ENCODE measurements at places on chromosomes 1 and 21. TPM values are rescaled to one million over a fixed set of nuclear protein-coding genes. Genes with fewer than 3 reads are reported as not detected.

Gene PSEN2
- 4.6 TPM for total RNA-seq

Gene ST6GALNAC5
- not detected for total RNA-seq

GRCh38 chr1:26075421-26076144, 8.2 kb upstream of the TRIM63 start:
- DNase-seq: no peak

Gene TAS1R1
- total RNA-seq: not detected

DNA sequence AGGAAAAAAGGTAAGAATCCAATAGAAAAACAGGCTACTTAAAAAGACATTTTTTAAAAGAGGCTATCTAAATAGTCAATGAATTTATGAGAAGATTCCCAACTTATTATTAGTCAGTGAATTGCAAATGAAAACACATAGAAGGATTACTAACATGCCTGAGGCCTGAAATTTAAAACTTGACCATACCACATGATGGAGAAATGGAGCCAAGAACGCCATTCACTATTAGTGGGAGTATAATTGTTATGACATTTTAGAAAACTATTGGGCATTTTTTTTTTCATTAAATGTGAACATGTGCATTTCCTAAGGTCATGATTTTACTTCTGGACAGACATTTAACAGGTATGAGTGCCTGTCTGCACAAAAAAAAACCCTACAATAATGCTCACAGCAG, 24.8 kb upstream of the OR2B11 start:
- no peak for DNase-seq

GRCh38 chr1:182457844-182458243, 7.9 kb downstream of the RGSL1 start:
- no peak for DNase-seq

DNA sequence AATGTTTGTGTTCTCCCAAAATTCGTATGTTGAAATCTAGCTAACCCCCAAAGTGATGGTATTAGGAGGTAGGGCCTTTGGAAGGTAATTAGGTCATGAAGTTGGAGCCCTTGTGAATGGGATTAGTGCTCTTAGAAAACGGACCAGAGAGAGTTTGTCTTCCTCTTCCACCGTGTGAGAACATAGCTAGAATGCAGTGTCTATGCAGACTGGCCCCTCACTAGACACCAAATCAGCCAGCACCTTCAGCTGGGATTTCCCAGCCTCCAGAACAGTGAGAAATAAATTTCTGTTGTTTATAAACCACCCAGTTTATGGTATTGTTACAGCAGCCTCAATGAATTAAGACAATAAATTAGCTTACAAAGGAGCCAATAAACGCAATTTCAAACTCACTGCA, 58.0 kb downstream of the KIAA0319L start:
- no peak for DNase-seq
